ENCODE measurements at places on chromosomes 2 and 18. TPM values are rescaled to one million over a fixed set of nuclear protein-coding genes. Genes with fewer than 3 reads are reported as not detected.

MLPH gene
- total RNA-seq: 0.81 TPM

DTNA gene
- total RNA-seq: 0.81 TPM

POTEC gene
- not detected for total RNA-seq

PPIL3 gene
- total RNA-seq: 28.6 TPM

GKN1 gene
- not detected for total RNA-seq

Measured in bladder microvascular endothelial cell (primary cell).